Camera-type eye (tissue), 1 donor: ENCODE measurements at places on chromosomes 12 and 14. TPM values are rescaled to one million over a fixed set of nuclear protein-coding genes. Genes with fewer than 3 reads are reported as not detected.

The TAS2R31 gene
- total RNA-seq, result 30.5 TPM

The NINJ2 gene
- 0.93 TPM for total RNA-seq

The TAS2R19 gene
- 42.2 TPM for total RNA-seq

The CD163 gene
- total RNA-seq, result 7.3 TPM

The ANG gene
- total RNA-seq, result 5.1 TPM

The KRT73 gene
- total RNA-seq, result not detected

The LRRC9 gene
- 3.4 TPM for total RNA-seq

The NRXN3 gene
- 101 TPM for total RNA-seq

The BEGAIN gene
- 8.8 TPM for total RNA-seq

The GPX2 gene
- total RNA-seq, result 1.5 TPM

The TRPV4 gene
- total RNA-seq, result 1.4 TPM
